Activated naive CD4-positive, alpha-beta T cell (primary cell): ENCODE measurements at places on chromosomes 12 and 14.
A peak's percentile ranks its signal among the peaks of the same experiment; 100 is the strongest.

- DNase-seq, result no peak
Measured at GRCh38 chr12:76247026-76247646, 101.1 kb downstream of the BBS10 start.

GRCh38 chr12:21292111-21292510 lies 42.6 kb downstream of the SLCO1A2 start:
- DNase-seq, result no peak

DNA sequence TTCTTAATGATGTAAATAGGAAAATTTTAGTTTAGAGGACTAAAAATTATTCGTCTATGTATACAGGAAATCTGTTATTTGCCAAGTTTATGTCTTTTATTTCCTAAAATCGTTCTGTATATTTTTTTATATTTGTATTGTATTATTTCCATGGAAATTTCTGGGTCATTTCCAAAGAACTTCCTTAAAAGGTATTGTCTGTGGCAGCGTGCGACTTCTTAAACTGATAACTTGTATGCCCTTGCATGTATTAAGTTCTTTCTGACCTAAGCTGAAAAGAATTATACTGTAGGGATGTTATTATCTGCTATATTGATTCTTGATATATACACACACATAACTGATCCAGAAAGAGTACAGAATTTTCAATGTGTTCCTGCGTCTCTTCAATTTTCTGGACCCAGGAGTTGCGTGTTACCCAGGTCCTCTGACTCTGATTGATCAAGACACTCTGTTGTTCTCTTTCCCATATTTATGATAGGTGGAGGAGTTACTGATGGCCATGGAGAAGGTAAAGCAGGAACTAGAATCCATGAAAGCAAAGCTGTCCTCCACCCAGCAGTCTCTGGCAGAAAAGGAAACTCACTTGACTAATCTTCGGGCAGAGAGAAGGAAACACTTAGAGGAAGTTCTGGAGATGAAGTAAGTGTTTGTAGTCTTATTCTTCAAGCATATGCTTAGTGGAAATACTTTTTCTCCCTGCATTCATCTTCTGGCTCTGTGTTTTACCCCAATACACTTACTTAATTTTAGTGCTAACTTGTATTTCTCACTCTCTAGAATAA lies 298.5 kb downstream of the ERC1 start:
- DNase-seq, result no peak

- DNase-seq, result no peak
Measured at GRCh38 chr12:92070864-92071445, 74.7 kb downstream of the BTG1 start.

DNA sequence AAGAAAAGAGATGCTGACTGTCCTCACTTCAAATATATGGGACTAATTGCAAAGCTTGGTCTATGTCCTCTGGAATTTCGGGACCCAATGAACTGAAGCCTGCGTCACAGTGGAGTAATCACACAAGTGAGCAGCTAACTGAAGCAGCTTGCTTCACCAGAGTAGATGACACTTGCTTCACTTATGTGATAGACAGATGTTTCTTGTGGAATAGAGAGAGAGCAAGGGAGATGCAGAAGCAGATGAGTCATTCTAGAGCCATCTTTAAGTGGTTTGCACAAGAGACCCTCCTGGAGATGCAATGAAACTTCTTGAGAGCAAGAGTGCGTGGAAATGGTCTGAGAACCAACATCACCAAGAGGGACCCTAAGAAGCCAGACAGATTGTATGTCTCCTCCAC lies 1537.1 kb upstream of the FLRT2 start:
- no peak for DNase-seq

- no peak for DNase-seq
Measured at GRCh38 chr14:34699873-34700621, 14.3 kb downstream of the CFL2 start.

DNA sequence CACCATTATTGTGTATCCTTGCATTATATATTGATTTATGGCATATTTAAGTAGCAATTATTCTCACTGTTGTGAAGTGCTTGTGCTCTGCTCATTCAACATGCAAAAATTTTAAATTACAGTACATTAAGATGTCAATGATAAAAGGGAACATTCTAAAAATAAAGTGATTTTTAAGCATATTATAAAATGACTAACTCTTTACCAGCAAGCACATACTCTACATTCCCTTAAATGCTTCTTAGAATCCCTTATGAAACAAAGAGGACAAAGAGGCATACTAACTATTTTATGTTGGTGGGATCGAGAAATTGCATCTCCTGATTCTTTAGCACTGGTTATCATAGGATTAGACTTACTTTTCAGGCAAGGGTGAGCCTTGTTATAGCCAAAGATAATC lies 46.6 kb upstream of the ZDHHC17 start:
- no peak for DNase-seq

DNA sequence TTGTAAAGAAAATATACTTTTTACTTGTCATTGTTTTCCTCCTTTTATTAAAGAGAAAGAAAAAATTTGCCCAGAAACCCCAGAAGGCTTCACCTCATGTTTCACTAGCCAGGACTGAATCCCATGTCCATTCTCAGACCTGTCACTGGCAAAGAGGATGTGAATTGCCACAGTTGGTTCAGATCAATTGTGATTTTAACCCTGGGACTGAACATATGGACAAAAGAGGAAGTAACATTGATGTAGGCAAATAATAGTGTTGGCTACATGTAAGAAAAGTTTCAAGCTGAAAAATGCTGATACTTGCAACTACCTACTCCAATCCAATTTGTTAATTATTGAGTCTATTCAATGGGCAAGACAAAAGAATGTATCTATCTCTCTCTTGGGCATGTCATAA lies 8.6 kb upstream of the CCDC196 start:
- DNase-seq, result no peak

- DNase-seq, result no peak
Measured at GRCh38 chr14:72060917-72061316, 128.7 kb downstream of the RGS6 start.

DNA sequence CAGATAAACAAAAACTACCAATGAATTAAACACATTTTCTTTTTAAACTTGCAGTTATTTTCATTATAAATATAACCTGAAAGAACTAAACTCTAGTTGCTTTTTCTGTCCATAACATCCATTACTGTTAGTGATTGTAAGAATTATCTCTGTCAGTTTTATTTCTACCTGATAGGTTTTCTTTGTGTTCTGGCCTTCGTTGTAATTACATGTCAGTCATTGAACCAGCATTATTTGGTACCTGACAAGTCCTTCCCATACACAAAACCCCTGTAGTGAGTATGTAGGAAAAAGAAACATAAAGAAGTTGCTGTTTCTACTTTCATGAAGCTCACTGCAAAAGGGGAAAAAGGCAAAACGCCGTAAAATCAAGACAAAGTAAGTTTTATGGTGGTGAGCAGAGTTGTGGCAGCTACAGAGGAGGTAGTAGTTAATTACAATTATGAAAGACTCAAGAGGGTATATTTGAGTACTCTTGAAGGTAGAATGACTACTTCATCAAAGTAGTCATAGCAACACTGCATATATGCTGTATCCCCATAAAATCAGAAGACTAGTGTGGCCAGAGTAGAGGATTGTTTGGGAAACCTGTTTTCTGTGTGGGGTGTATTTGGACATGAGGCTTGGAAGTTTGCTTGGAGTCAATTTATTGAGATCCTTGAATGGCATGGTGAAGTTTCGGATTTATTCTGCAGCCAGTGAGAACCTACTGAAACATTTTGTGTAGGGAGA lies 102.8 kb downstream of the SLC5A8 start:
- DNase-seq, result no peak

GRCh38 chr14:75267141-75267721 lies 11.4 kb upstream of the FOS start:
- DNase-seq, result no peak

- DNase-seq, result no peak
Measured at GRCh38 chr12:1878214-1878613, 40.2 kb downstream of the CACNA2D4 start.

- no peak for DNase-seq
Measured at GRCh38 chr12:124847113-124848074, 16.3 kb downstream of the SCARB1 start.

DNA sequence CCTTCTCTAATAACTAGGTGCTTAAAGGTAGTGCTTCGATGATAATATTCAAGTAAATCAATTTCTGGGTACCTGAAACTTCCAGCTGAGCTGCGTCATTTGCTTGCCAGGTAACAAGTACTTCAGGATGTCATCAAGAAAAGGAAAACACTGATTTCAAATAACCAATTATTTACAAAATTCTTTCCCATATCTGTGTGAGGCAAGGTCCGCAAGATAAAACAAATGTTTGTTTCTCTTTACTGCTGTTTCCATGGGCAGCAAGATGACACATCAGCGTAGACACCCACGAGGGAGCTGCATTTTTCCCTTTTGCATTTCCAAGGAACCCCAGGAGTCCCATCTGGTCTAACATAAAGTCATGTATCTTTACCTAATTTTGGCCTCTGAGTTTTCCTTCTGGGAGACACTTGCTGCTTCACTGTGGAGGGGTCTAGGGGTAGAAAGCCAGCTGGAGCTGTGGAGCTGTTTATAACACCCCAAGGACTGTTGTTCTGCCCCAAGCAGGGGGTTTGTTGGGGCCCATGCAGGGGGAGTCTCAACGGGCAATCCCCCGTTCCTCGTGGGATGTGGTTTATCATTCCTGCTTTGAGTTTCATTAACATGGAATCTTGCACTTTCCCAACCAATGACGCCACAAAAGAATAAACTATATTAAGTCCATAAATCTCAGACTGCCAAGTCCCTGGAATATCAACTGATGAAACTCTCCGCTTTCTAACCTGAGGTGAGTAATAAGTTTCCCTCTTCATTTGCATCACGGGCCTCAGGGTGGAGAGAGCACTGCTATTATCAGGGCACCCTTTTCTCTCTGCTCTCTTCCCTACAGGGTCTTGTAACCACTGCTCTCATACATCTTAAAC lies 112.8 kb upstream of the PELI2 start:
- no peak for DNase-seq

- DNase-seq, result peak; percentile 18
Measured at GRCh38 chr12:55930771-55931316, at the start of gene DGKA. Gene DGKA (plus strand): TSS chr12:55931162. CDS start chr12:55936504, 5,342 bp downstream.

DNA sequence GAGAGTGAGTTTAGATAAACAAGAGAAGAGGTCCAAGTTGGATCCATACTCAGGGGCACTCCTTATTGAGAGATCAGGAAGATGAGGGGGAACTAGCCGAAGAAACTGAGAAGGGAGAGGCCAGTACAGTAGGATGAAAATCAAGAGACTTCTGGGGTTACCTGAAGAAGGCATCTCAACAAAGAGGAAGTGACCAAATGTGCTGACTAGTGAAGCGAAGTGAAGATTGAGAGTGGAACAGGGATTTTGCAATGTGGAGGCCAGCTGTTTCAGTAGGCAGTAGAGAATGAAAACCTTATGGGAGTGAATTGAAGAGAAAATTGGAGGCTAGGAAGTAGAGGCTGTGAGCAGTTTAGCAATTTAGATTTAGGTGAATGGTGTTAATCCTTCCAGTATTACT lies 153.0 kb downstream of the SYNE2 start:
- DNase-seq, result no peak

GRCh38 chr12:90519285-90519684 lies 435.7 kb downstream of the CCER1 start:
- DNase-seq, result no peak

GRCh38 chr12:27383429-27384260 lies 51.0 kb downstream of the BMAL2 start:
- DNase-seq, result peak; percentile 40

DNA sequence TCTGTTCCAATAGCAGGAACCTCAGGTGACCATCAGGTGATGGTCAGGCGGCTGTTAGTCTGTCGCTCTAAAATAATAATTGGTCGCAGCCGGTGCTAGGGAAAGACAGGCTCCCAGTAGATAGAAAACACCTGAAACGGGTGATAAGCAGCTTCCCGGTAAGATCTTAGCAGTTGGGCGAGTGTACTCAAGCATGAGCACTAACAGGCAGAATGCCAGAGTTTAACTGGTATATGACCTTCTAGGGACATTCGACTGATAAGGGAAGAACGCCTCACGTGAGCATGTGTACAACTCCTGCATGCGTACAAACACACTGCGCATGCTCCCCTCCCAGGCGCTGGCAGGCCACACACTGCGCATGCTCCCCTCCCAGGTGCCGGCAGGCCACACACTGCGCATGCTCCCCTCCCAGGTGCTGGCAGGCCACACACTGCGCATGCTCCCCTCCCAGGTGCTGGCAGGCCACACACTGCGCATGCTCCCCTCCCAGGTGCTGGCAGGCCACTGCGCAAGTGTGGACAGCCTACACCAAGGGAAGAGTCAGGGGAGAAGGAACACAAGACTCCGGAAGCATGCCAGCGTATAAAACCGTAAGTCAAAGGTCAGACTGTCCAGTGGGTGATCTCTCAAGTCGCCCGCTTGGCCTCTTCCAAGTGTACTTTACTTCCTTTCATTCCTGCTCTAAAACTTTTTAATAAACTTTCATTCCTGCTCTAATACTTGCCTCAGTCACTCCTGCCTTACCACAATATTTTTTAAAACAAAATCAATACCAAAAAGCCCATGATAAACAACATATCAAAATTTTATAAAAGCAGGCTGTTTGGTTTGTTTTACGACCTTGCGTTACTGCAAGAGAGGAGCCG lies 24.5 kb downstream of the GPRC5D start:
- DNase-seq, result peak; percentile 24

GRCh38 chr14:75439989-75440388 lies 12.2 kb downstream of the JDP2 start:
- no peak for DNase-seq

DNA sequence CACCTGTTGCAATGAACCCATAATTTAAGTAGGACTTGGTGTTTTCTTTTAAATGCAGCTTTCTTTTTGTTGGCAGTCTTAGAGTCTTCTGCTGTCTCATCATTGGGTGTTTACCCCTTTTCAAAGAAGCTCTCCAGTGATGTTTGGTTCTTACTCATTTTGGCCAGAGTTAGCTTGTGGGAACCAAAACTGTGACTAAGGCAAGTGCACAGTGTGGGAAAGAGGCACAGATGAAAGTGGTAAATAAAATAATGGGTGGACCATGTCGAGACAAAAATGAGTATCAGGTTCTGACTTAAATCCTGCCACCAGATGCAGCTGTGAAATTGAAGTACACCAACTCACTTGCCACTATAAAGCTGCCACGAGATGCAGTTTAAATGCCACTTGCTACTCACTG lies 615.4 kb upstream of the MIS18BP1 start:
- DNase-seq, result no peak

DNA sequence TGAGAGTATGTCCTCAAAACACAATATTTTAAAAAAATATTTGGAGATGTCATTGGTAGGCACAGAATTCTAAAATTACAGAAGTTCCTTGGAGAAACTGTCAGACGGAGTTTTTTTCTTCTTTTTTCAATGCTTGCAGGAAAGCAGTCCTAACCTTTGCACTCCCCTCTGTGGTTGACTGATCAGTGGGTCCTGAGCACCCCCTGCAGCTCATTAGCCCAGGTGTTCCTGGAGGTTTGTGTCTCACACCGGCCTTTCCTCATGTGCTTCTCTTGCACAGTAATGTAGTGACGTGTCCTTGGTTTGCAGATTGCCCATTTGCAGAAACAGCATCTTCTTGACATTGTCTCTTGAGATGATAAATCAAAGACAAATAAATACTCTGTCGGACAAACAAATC lies 513.0 kb downstream of the TMEM121 start:
- peak; percentile 12 for DNase-seq
